Uterus (tissue), 4 donors: ENCODE measurements at places on chromosomes 6 and 20. TPM values are rescaled to one million over a fixed set of nuclear protein-coding genes. Genes with fewer than 3 reads are reported as not detected.

GRCh38 chr6:35719830-35720733 lies 16.8 kb upstream of the ARMC12 start:
- no peak overlapping the region for H3K4me3 ChIP-seq
- no peaks in the 10 kb centered on the region for H3K36me3 ChIP-seq
- peak overlapping the region; percentile 71 for H3K27ac ChIP-seq
- peak; percentile 48 for DNase-seq

Gene EYA4
- total RNA-seq: 8.4 TPM

Gene SLC17A3
- not detected for total RNA-seq

- no peak overlapping the region for H3K4me3 ChIP-seq
- H3K27ac ChIP-seq: no peak overlapping the region
- H3K27me3 ChIP-seq: no peaks in the 10 kb centered on the region
Measured at GRCh38 chr20:62697468-62697912, 11.1 kb upstream of the NTSR1 start.

Gene PIGT
- total RNA-seq: 89.2 TPM

Gene VSTM2L
- 0.95 TPM for total RNA-seq

Gene PAQR8
- total RNA-seq: 13.2 TPM

Gene MBOAT1
- 22.6 TPM for total RNA-seq

Gene RBPJL
- not detected for total RNA-seq

DNA sequence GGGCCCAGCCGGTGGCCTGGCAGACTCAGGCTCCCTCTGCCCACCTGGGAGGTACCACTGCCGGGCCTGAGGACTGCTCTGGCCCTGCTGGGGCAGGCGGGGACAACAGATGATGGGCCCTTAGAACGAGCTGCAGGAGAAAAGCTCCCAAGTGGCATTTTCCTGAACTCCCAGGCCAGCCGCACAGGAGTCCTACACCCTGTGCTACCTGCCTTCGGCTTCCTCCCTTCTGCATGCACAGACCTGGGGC lies 41.3 kb downstream of the DSTN start:
- H3K36me3 ChIP-seq: no peaks in the 10 kb centered on the region
- DNase-seq: no peak
- H3K4me3 ChIP-seq: no peak overlapping the region
- no peaks in the 10 kb centered on the region for H3K4me1 ChIP-seq
- peak overlapping the region; percentile 68 for H3K27ac ChIP-seq

DNA sequence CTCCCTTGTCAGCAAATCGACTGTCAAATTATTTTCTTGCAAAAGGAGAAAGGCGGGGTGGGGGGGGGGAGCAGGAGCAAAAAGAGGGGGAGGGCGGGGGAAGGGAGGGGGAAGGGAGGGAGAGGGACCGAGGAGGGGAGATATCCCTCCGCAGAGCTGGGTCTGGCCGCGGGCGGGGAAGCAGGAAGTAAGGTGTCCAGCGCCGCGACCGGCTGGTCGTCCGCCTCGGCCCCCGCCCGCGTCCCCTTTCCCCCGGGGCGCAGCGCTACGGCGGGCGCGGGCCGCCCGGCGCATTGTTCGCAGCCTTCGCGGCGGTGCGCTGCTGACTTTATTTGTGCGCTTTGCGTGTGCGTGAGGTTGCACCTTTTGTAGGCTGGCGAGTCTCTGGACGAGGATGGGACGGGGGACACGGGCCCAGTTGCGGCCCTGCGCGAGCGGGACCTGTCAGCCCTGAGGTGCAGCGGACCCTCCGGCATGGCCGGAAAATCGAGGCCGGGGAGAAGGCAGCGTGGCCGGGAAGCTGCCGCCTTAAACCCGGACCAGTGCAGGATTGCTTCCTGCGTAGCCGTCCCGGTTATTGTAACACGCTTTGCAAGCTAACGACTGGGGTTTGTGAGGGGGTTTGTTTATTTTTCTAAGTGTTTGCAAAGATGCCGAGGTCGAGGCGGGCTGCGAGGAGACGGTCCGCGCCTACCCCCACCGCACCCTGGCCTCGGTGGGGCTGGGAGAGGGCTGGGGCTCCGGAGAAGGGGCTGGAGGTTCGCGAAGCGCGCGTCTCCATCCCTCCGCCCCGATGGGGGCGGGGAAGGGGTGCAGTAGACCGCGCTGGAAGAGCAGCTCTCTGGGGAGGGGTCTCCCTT lies 675 bp upstream of the TRERF1 start:
- peak overlapping the region; percentile 79 for H3K4me3 ChIP-seq
- DNase-seq: peak; percentile 77
- peak overlapping the region; percentile 93 for H3K27ac ChIP-seq
- no peaks in the 10 kb centered on the region for H3K4me1 ChIP-seq
- H3K36me3 ChIP-seq: no peaks in the 10 kb centered on the region
- H3K27me3 ChIP-seq: no peaks in the 10 kb centered on the region

DNA sequence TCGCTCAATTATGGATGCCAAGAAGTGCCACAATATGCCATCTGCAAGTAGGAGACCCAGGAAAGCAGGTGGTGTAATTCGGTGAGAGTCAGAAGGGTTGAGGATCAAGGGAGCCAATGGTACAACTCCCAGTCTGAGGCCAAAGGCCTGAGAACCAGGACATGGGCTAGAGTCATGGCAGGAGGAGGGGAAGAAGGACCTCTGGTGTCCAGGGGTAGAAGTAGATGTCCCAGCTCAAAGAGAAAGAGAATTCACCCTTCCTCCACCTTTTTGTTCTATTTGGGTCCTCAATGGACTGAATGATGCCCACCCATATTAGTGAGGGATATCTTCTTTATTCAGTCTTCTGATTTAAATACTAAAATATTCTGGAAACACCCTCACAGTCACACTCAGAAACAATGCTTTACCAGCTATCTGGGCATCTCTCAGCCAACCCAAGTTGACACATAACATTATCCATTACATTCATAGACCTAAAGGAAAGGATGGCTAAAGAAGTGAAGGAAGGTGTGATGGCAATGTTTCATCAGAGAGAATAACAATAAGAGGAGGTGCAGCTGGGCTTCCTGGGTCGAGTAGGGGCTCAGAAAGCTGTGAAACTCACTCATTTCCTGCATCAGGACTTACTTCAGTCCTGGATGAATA lies 21.2 kb upstream of the HLA-DQA1 start:
- H3K36me3 ChIP-seq: no peaks in the 10 kb centered on the region
- DNase-seq: no peak
- no peak overlapping the region for H3K4me3 ChIP-seq
- no peaks in the 10 kb centered on the region for H3K27me3 ChIP-seq
- no peak overlapping the region for H3K27ac ChIP-seq

Gene MOG
- total RNA-seq: not detected

Gene IP6K3
- total RNA-seq: 6.1 TPM

- H3K27ac ChIP-seq: no peak overlapping the region
- DNase-seq: no peak
- no peaks in the 10 kb centered on the region for H3K4me1 ChIP-seq
- H3K27me3 ChIP-seq: no peaks in the 10 kb centered on the region
- no peak overlapping the region for H3K4me3 ChIP-seq
- no peaks in the 10 kb centered on the region for H3K36me3 ChIP-seq
Measured at GRCh38 chr6:125950293-125950692, 6.3 kb upstream of the HINT3 start.

GRCh38 chr6:52162940-52163908 lies 23.0 kb upstream of the IL17A start:
- DNase-seq: no peak
- H3K27me3 ChIP-seq: no peaks in the 10 kb centered on the region
- H3K27ac ChIP-seq: no peak overlapping the region
- no peak overlapping the region for H3K4me3 ChIP-seq
- H3K4me1 ChIP-seq: no peaks in the 10 kb centered on the region

DNA sequence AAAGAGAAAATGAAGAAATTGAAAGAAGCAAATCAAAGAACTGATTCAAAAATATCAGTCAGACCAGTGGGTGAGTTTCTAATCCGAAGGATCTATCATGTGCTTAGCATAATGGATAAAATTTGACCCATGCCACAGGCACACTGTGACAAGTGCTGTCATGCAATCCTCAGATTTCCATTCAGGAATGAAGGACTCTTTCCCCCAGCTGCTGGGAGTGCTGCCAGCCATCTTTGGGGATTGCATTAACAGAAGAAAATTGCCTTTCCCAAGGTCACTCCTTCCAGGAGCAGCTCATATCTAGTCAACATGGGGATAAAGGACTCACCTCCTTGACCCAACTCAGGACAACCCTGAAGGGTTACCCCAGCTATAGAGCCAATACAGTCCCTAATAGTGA lies 316.7 kb upstream of the TBX18 start:
- no peaks in the 10 kb centered on the region for H3K27me3 ChIP-seq
- DNase-seq: no peak
- H3K4me1 ChIP-seq: no peaks in the 10 kb centered on the region
- H3K4me3 ChIP-seq: no peak overlapping the region

GRCh38 chr20:4192378-4193068 lies 177.2 kb upstream of the RNF24 start:
- H3K4me1 ChIP-seq: no peaks in the 10 kb centered on the region
- H3K27me3 ChIP-seq: no peaks in the 10 kb centered on the region
- no peak overlapping the region for H3K4me3 ChIP-seq
- H3K27ac ChIP-seq: no peak overlapping the region
- DNase-seq: no peak

DNA sequence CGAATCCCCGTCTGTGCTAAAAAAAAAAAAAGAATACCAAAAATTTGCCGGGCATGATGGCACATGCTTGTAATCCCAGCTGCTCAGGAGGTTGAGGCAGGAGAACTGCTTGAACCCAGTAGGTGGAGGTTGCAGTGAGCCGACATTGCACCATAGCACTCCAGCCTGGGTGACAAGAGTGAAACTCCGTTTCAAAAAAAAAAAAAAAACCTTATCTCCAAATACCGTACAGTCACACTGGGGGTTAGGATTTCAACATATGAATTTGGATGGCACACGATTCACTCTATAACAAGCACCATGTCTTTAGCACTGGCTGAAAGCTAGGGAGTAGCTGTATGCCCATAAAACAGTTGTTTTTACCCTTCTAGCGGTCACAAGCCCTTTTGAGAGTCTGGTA lies 3.8 kb downstream of the SMIM13 start:
- DNase-seq: no peak
- H3K36me3 ChIP-seq: no peaks in the 10 kb centered on the region
- H3K27ac ChIP-seq: no peak overlapping the region
- no peaks in the 10 kb centered on the region for H3K4me1 ChIP-seq
- H3K4me3 ChIP-seq: no peak overlapping the region

DNA sequence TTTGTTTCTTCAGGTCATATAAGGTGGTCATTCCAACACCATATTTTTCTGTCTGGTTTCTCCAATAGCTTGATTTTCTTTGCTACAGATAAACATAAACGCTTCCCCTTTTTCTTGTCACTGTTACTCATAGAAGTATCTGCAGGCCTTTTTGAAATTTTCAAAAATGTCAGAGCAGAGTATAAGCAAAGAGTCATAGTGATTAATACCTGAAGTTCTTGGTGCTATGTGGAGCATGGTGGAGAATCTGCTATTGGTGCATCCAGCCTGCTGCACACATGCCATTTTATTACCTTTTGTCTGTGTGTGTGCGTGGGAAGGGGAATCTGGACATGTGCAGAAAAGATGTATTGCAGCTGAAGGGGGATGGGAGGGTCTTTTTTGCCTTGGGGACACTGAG lies 19.7 kb downstream of the STX11 start:
- no peaks in the 10 kb centered on the region for H3K27me3 ChIP-seq
- no peak overlapping the region for H3K4me3 ChIP-seq
- H3K4me1 ChIP-seq: no peaks in the 10 kb centered on the region
- H3K36me3 ChIP-seq: no peaks in the 10 kb centered on the region

DNA sequence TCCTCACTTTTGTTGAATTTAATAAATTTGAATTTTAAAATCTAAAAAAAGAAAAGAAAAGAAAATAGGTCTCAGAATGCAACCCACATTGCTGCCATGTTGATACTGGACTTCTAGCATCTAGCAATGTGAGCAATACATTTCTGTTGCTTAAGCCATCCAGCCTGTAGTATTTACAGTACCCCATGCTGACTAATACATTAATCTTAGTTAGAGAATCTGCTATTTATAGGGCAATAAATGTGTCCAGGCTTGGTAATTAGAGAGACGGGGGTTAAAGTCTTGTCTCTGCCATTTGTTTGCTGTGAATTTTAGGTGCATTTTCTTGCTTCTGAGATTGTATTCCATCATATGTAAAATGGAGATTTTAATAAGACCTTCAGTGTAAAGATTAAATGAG lies 471.3 kb downstream of the DHX35 start:
- DNase-seq: no peak
- H3K27me3 ChIP-seq: no peaks in the 10 kb centered on the region
- no peaks in the 10 kb centered on the region for H3K4me1 ChIP-seq
- no peak overlapping the region for H3K4me3 ChIP-seq
- H3K36me3 ChIP-seq: no peaks in the 10 kb centered on the region

Gene GABRR1
- not detected for total RNA-seq

DNA sequence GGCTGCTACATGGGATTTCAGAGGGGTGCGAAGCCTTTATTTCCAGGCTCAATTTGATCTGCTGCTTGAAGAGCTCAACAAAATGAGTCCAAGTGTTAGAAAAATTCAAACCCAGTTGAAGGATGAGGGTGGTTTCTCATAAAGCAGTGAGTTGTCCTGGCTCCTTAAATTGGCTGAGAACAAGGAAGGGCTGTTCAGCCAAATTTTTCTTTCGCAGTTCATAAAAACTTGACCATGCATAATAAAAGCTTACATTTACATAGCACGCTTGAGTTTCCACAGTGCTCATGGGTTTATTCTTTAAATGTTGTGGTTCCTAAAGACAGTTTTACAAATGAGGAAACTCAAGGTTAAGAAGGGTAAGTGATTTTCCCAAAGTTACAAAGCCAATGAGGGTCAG lies 174.4 kb upstream of the FOXA2 start:
- DNase-seq: no peak
- no peaks in the 10 kb centered on the region for H3K27me3 ChIP-seq
- no peaks in the 10 kb centered on the region for H3K36me3 ChIP-seq

Gene RNF217
- 23.1 TPM for total RNA-seq

- DNase-seq: no peak
- peak overlapping the region; percentile 95 for H3K27ac ChIP-seq
Measured at GRCh38 chr6:90297867-90298381, 1.3 kb upstream of the BACH2 start.

Gene HLA-DOB
- total RNA-seq: not detected

- H3K4me3 ChIP-seq: no peak overlapping the region
- no peaks in the 10 kb centered on the region for H3K27me3 ChIP-seq
- no peaks in the 10 kb centered on the region for H3K36me3 ChIP-seq
- no peak overlapping the region for H3K27ac ChIP-seq
Measured at GRCh38 chr6:126252154-126252553, 87.8 kb upstream of the CENPW start.

GRCh38 chr20:41996951-41997350 lies 378.8 kb upstream of the CHD6 start:
- H3K36me3 ChIP-seq: no peaks in the 10 kb centered on the region
- no peak overlapping the region for H3K4me3 ChIP-seq
- no peaks in the 10 kb centered on the region for H3K27me3 ChIP-seq

DNA sequence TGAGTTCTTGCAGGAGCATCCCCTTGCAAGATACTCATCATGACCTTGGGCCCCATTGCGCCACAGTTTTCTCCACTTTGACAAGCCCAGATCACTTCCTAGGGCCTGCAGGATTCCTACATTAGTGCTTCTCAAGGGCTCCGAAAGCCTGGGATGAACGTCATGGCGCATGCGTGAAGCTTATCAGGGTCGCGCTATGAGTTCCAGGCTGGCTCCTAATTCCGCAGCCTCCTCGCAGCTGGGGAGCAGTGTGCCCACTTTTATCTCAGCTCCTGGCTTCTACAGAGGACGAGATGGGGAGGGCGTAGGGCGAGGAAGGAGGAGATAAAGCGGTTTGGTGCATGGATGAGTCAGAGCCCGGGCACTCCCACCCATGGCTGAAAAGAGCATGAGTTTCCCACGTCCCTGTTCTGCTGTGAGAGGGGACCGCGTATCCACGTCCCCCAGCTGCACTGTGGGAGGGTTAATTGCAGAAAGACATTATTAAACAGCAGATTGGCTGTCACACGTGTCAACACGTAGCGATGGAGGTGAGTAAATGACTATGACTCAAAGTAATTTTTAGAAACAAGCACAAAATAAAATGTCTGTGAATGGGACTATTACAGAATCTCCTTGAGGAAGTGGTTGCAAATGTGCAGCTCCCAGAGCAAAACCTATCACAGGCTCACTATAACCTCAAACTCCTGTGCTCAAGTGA lies 72.9 kb upstream of the DSP start:
- H3K4me3 ChIP-seq: peak overlapping the region; percentile 21
- no peaks in the 10 kb centered on the region for H3K4me1 ChIP-seq
- peak; percentile 29 for DNase-seq
